Right lung (tissue), 10 donors: ENCODE measurements at places on chromosomes 2 and 18.

- peak; percentile 45 for DNase-seq
Measured at GRCh38 chr2:215436705-215437565, 1.1 kb upstream of the FN1 start.

DNA sequence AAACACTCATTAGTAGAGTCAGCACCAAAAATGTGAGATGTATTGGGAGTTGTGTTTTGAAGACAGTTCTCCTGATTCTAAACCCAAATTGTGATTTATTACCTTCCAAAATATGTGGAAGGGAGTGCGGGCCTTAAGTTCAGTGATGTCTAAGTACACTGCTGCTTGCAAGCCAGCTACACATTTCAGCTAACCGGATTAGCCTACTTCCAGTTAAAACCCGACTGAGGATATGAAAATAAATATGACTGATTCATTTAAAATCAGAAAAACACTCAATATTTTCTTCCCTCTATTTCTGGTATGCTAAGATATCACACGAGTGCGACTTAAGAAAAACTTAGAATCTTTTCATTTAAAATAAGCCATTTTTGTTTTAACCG lies 907 bp downstream of the FHL2 start:
- DNase-seq: no peak

- no peak for DNase-seq
Measured at GRCh38 chr2:36511858-36512603, 85.9 kb downstream of the FEZ2 start.

- no peak for DNase-seq
Measured at GRCh38 chr2:12964904-12965539, 248.3 kb downstream of the TRIB2 start.

GRCh38 chr2:134602666-134603065 lies 116.1 kb downstream of the TMEM163 start:
- no peak for DNase-seq

GRCh38 chr2:229591611-229592010 lies 122.7 kb downstream of the DNER start:
- no peak for DNase-seq

DNA sequence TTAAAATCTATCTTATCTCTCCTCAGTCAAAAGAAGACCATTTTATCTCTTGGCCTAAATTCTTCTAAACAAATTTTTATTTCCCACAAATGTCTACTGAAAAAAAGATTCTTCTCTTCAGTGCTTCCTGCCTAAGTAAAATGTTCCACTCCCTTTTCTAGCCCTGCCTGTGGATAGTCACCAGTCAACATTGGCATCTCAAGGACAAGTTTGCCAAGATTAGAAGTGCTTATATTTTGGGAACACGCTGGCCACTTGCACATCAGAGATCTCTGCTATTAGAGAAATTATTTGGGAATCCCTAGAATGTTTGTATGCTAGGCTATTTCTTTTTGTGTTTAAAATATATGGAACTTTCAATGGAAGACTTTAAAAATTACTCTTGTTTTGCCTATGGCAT lies 758.2 kb upstream of the CDH7 start:
- DNase-seq: no peak

DNA sequence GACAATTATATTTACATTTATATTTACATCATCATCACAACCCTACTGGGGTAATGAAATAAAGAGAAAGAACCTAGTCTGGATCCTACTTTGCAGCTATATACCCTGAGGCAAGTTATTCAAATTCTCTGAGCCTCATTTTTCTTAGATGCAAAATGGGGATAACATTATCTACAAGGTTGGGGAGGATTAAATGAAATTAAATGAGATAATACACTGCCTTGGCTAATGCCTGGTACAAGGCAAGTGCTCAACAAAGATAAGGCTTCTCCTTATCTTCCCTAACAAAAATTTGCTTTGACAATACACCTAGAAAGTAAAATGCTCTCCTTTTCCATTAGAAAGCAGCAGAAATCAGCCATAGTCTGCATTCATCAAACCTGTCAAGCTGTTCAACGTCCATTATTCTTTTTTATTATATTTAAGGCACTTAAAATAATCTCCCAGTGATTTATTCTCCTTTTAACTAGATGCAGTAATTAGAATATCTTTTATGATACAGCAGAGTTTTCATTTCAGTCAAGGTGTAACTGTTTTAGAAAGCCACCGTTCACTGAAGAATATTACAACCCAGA lies 44.8 kb downstream of the TCF4 start:
- no peak for DNase-seq

DNA sequence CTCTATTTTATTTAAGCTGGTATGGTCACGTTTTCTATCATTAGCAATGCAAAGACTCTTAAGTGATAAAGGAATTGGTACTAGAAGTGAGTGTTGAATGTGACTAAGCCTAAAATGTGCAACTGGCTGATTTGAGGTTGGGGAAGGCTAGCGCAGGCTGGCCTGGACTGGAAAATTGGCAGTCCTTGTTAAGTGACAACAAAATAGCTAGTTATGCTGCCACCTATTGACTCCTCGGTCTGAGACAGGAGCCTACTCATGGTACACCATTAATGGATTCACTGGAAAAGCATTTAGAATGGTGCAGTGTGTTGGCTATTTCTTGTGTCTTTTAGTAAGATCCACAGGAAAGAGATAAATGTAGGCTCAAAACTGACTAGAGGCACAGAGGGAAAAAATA lies 5.7 kb upstream of the WIPF1 start:
- no peak for DNase-seq

GRCh38 chr2:231920795-231921194 lies 5.4 kb downstream of the NPPC start:
- DNase-seq: no peak

GRCh38 chr2:23445450-23445868 lies 60.5 kb downstream of the KLHL29 start:
- DNase-seq: no peak
